ENCODE measurements at places on chromosomes 4 and X.

DNA sequence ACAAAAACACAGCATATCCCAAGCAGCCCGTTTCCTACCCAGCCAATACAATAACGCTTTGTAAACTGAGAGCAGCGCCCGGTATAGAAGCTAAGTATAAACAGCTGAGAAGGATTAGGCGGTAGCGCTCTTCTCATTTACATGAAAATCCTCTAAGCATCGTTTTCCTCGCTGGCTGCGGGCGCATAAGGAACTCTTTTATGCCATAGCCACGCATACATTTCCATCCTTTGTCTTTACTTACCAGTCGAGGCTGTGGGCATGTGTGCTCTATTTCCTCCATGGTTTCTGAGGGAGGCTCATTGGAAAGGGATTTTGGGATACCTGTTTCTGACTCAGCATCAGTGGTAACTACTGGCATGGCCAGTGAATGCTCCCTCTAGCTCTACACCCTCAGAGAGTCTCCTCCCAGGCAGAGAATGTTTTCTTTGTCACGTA lies 383 bp downstream of the PCYT1B start:
- no peak for DNase-seq

DNA sequence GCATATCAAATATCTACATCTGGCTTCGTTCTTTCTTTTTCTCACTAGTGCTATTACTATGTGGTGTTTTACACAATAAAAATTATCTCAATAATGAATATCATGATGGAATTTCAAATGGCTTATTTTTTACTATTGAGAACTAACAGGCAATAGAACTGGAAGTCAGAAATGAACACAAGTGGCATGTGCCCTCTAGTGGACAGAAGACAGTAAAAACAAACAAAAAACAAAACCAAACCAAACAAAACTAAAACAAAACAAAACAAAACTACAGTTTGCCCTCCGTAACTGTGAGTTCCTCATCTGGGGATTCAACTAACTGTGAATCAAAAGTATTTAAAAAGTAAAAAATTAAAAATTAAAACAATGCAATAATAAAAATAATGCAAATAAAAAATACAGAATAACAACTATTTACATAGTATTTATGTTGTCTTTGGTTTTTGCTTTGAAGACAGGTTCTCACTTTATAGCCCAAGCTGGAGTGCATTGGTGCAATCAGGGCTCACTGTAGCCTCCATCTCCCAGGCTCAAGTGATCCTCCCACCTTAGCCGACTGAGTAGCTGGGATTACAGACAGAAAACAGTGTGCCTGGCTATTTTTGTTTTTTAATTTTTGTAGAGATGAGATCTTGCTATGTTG lies 195.6 kb upstream of the TACR3 start:
- DNase-seq: no peak

DNA sequence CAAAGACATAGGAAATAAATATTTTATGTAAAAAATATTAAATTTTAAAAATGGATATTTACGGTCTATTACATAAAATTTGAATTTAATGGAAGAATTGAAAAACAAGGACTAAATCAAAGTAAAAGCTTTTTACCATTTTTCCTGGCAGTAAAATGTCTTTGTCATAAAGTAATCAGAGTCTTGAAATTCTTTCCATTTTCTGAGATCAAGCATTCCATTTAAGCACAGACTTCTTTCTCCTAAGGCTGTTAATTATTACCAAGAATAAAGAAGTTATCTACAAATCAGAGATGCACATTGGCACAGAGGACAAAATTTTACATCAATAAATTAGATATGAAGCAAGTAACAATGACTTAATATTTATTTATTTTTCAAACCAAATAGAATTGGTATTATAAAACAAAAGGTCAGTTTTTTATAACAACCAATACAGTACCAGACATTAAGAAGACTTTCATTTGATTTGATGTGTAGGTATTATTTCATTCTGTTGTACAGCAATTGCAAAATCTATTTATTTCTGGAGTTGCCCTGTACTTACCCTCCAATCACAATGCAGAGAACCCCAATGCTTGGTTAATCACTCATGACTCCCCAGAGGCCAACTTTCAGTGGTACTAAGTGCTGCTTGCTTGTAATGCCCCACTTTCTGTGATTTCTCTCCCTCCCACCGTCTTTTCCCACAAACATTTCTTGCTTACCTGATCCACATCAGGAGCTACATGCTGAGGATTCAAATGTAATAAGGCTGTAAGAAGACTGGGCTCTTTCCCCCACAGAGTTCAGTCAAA lies 254.6 kb downstream of the GASK1B start:
- DNase-seq: no peak

- peak; percentile 3 for DNase-seq
Measured at GRCh38 chr4:51895816-51896408, 53.0 kb downstream of the DCUN1D4 start.

DNA sequence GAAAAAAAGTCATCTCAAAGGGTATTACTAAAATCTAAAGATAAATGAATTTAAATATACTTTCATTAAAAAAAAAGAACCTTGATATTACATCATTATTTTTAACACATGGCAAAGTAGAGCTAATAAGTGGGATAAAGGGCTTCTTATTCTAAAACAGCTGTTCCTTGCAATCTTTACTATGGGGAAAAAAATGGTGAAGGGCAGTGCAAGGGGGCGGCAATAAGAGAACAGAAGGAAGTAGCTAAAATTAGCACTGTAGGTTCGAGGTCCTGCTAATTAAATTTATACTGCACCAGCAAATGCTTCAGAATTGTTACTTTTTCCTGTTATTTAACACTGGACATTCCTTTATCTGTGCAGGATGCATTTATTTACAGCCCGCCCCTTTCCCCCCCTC lies 89.4 kb upstream of the HPF1 start:
- no peak for DNase-seq

DNA sequence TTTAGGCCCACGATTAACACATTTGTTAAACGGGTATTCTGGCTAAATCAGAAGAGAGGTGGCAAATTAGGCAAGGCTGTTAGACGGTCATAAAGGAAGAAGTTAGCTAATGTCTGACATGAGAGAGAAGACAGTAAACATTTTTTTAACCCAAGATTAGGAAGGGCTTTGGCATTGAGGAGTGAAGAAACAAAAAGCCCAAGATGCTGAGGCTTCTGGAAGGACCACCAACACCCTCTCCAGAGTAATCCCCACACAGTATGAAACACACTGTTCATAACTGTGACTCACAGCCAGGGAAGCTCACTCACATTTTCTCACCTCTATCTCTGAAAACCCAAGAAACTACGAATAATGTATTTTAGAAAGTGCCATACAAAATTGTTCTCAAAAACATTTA lies 127.6 kb downstream of the AMELX start:
- DNase-seq: no peak

DNA sequence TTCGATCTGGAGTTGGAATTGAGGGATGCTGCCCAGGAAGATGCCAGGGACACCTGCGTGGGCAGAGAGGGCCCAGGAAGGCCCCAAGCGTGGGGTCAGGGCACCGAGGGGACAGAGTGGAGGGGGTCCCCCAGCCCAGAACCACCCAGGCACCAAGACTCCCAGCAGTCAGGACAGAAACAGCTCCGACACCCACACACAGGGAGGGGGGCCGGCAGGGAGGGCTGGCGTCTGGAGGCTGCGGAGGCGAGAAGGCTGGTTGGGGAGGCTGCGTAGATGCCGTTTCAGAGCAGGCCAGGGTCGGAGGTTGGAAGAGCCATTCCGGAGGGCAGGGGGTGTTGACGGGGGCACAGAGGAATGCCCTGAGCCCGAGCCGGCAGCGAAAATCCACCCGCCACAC lies 23.6 kb downstream of the ATP5ME start:
- DNase-seq: no peak

DNA sequence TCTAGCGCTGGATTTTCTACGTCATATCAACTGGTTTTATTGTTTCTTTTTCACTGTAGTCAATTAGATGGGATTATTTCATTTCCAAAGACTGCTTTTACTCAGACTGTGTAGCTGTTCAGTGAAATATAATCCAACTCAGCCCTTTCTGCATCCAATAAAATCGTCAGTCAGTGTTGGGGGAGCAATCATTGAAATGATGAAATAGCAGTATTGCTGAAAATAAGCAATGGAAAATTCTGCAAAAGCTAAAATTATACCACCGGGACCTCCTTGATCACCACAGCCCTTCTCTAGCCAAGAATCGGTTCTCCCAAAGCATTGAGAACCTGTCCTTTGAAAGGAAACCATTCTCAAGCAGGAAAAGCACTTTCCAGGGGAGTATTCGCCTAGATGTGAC lies 243.1 kb upstream of the TENM3 start:
- no peak for DNase-seq

GRCh38 chrX:21989384-21989783 lies 42.7 kb upstream of the PHEX start:
- no peak for DNase-seq

DNA sequence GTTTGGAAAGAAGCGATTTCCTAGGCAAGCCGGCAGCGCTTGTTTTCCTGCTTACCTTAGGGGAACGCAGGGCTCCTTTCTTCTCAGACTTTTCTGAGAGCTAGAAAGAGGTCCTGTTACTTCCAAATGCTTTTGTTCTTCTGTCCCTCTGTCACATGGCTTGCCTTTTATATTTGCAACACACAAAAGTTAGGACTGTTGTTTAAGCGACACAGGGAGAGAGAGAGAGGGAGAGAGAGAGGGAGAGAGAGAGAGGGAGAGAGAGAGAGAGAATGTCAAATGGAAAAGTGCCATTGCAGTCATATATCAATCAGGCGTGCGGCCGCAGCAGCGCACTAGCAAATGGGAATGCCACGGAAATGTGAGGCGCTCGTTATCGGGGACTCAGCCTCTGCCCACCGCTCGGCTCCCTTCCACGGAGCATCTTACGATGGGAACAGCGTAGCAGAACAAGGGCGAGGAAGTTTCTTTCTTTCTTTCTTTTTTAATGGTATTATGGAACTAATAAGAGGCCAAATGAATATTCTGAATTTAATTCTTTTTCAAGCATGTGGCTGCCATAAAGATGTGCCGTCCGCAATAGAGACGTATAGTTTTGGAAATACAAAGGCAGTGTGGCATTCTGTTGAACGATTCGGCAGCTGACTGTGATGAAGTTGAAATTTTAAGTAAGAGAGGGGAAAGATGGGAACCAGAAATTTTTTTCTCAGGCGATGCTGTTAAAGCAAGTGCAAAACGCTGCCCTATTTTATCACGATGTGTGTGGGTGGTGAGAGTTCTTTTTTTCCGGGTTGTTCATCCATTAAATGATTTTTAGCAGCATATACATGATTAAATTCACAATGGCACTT lies at the start of gene NDP:
Gene NDP (minus strand): TSS at position 142 of the 851 bp plus-strand sequence. CDS start 14,745 bp downstream, outside the sequence.
- DNase-seq: no peak

GRCh38 chr4:146222313-146222712 lies 8.0 kb downstream of the REELD1 start:
- DNase-seq: no peak

DNA sequence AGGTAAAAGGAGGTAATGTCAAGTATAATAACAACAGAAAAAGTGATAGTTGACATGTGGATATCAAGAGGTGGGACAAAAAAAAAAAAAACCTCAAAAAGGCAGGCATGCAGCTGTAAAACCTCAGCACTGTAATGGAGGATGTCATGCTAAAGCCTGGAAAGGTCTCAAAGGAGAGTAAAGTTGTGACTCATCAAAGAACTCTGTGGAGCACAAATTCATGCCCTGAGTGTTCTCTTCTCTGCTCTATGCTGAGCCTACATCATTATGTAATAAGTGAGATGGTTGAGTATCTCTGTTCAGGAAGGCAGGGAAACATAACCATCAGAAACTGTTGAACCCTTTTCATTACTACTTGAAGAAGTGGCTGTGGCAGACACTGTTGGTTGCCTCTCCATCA lies 597.8 kb downstream of the BCOR start:
- DNase-seq: no peak

GRCh38 chr4:145840162-145840768 lies 98.4 kb downstream of the ZNF827 start:
- DNase-seq: peak; percentile 0

DNA sequence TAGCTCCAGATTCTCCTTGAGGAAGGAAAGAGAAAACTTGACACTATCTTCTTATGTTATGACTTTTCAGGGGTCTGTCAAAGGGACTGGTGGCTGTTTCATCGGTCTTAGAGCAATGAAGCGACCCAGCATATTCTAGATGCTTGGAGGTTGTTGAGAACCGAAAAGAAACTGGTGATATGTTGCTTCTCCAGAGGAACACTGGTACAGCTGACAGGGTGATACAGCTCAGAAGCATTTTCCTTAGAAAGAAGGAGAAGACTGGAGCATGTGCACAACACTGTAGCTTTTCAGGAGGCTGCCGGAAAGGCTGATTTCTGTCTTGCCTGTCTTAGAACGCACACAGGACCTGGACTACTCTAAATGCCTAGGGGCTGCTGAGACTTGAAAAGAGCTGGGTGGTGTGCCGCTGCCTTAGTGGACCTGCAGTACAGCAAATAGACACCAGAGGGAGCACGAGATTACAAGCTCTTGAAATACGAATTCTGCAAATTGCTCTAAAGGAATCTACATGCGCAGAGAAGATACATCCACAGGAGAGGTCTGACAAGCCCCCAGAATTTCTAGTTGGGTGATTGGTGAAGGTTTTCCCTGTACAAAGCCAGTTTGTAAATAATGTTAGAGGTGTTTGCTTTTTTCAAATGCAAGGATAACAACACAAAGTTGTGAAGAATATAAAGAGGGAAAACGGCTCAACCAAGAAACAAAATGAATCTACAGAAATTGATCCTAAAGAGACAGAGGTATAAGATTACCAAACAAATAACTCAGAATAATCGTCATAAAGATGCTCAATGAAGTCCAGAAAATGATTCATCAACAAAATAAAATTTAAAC lies 223.1 kb upstream of the DMD start:
- no peak for DNase-seq

DNA sequence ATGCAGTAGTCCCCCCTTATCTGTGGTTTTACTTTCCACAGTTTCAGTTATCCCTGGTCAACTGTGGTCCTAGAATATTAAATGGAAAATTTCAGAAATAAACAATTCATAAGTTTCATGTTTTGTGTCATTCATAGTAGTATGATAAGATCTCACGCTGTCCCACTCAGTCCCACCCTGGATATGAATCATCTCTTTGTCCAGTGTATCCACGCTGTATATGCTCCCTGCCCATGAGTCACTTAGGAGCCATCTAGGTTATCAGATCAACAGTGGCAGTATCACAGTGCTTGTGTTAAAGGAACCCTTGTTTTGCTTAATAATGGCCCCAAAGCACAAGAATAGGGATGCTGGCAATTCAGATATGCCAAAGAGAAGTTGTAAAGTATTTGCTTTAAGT lies 16.2 kb upstream of the SYTL4 start:
- DNase-seq: no peak

- DNase-seq: no peak
Measured at GRCh38 chr4:186092296-186092695, 12.2 kb upstream of the FAM149A start.

- DNase-seq: no peak
Measured at GRCh38 chr4:8168232-8168631, 9.6 kb upstream of the ABLIM2 start.

GRCh38 chr4:54296548-54297203 lies 67.6 kb downstream of the PDGFRA start:
- DNase-seq: no peak
